ENCODE measurements at places on chromosomes 12 and 14. TPM values are rescaled to one million over a fixed set of nuclear protein-coding genes. Genes with fewer than 3 reads are reported as not detected.

GRCh38 chr12:9943240-9943639, 11.1 kb upstream of the CLEC2A start:
- no peak for DNase-seq

DNA sequence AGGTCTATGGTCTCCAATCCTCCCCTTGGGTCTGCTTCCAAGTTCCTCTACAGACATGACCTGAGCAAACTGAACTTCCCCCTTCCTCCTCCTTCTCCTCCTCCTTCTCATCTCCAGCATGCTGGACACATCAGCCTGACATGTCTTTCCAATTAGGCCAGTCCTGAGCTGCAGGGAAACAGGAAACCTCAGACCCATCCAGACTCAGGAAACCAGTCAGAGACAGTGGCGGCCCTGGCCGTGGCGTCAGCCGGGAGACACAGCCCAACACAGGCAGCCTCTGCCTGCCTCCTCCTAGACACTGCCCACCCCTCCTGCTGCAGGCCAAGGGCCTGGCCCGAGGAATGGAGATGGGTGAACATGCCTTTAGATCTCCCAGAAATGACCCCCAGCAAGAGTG, 468.8 kb downstream of the BCL11B start:
- DNase-seq, result no peak

NKX2-1 gene
- total RNA-seq, result not detected

ZDHHC22 gene
- total RNA-seq, result not detected

DNA sequence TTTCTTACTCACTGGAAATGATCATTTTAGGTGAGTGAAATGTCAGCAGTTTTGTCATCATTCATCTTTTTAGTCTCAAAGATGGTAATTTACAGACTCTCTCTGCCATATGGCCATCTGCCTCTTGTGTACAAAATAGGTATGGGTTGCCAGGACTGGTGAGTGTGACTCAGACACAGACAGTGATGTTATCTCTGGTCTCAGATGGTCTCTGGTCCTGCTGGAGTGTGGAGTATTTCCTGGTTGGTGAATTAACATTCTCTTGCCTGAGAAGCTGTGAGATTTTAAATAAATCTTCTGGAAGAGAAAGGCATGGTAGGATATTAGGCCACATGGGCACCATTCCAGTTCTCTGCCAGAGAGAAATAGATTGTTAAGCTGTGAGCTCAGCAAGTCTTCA, 207.0 kb downstream of the ATP23 start:
- DNase-seq, result peak; percentile 63

DNA sequence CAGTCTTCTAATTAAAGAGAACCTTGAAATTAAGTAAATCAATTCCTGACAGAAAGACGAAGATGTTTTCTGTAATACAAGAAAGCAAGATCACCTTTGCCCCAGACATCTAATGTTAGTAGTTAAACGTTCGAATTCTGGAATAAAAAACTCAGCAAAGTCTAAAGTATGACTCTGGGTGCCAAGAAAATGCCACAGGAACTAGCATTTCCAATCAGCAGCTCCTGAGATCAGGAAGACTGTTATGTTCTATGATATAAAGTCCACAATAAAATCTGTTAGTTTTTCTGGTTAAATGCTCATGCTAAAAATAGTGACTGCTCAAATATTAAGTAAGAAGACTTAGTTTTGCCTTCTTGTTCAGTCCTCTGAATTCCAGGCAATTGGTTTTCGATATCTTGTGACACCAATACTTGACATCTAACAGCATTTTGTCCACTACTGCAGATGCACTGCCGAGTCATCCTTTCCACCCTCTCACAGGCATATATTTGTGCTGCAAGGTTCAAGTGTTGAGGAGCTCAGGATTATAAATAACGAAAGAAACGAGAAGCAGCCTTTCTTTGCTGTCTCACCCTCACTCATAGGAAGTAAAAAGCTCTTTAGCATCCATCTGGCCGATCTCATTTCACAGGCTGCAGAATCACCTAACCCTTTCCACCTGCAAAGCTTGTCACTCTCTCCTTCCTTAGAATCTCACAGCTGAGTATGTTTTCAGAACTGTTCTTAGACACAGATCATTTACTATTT, 32.0 kb downstream of the SSH1 start:
- DNase-seq, result no peak

GRCh38 chr14:74619672-74620131, 7.7 kb upstream of the LTBP2 start:
- DNase-seq, result peak; percentile 8

GRCh38 chr12:121072147-121072546, 33.1 kb upstream of the OASL start:
- DNase-seq, result no peak

MDGA2 gene
- not detected for total RNA-seq

GRCh38 chr12:31205054-31205453, 120.9 kb downstream of the SINHCAF start:
- no peak for DNase-seq

DNA sequence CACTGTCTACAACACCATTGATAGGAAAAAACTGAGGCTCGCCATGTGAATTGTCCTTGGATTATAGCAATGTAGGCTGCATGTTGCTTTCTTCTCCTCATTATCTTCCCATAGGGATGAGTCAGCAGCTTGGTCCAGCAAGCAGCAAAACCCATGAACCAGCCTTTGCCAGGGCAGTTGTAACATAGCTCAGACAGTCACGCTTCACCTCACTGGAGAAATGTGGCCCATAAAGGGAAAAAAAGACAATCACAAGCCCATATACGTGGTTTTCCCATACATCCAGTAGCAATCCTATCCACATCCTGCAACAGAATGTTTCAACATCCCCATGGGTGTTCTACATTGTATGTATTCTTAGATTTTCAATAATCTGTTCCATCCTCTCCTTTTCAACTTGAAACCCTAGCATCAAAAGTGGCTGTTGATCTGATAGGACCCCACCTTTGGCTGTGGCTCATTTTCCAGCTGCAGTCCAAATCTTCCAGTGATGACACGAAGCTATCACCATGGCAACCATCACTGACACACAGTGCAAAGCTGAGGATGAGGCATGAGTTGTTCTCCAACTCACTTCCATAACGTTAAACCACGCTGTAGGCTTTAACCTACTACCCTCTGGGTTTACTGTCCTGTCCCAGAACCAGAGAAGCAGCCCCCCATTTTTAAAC, 34.0 kb downstream of the GRIN2B start:
- DNase-seq, result no peak

DNA sequence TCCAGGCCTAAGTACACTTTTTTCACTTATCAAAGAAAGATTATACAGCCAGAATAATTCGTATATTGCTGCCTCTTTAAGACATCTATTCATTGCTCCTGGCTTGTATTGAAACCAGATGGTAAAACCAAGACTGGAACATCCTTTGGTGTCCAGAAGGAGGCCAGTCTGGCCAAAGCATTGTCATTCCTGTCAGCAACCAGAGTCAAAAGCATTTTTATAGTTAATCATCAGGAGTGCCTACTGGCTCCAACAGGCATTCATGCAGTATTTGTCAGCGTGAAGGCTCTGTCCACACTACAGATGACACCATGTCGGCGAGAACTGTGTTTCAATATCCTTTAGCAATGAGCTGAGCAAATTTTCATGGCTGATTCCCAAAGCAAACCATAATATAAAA, 118.0 kb upstream of the G2E3 start:
- DNase-seq, result no peak

- no peak for DNase-seq
These were observed 21.2 kb downstream of the ZBTB42 start for GRCh38 chr14:104821971-104822608.

SRRM4 gene
- total RNA-seq, result not detected
